ENCODE measurements at places on chromosomes 2 and 18.

- DNase-seq = no peak
Observed at GRCh38 chr2:187642498-187642897, 88.3 kb upstream of the TFPI start.

GRCh38 chr2:215311625-215312396, at the start of gene ATIC:
Gene ATIC (plus strand): TSS chr2:215312059. CDS start chr2:215312143, 84 bp downstream.
- DNase-seq = peak; percentile 95

DNA sequence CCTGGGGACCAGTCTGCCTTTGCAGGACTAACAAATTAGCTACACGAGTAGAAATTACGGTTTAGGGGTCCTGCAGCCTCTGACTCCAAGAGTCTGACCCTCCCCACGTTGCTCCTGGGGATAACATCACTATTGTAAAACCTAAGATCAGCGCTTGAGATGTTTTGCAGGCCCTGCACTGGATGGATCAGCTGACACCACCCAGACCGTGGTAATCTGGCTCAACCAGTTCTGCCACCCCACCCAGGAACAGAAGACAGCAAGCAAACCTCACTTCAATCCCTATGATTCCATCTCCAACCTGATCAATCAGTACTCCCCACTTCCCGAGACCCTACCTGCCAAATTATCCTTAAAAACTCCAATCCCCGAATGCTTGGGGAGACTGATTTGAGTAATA, 31.7 kb downstream of the NGEF start:
- DNase-seq = no peak

DNA sequence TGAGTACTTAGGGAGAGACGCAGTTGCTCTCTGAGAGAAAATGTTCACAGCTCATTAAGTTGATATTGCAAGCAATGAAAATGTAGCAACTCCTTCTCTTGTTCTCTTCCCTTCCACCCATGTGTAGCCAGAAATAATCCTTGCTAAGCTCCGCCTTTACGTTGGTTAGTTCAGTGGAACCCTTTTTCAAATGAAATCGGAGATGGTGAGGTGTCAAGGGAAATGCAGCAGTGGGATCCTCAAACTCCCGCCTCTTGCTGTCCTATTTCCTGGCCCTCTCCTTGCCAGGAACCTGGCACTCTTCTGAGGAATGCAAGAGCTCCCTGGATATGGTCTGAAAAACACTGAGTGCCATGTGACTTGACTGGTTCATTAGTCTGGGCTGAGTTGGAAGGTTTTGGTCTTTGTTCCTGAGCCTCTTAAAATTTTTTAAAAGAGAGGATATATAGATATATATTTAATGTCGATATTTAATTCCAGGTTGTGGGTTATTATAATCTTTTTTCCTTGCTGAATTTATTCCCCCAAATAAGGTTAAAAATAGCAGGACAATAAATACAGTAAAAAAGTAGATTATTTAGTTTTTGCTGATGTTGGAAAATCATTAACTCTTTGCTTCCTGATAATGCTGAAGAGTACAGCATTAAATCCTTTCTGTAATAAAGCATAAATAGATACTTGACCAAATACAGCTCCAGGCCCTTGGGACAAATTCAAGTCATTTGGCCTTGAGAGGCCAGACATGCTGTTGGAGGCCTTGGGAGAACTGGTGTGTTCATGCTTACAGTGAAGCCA, 116.2 kb downstream of the EML6 start:
- DNase-seq = peak; percentile 52

- no peak for DNase-seq
Observed at GRCh38 chr2:19127616-19128015, 230.8 kb downstream of the OSR1 start.

- no peak for DNase-seq
Observed at GRCh38 chr18:23266717-23267446, 131.6 kb downstream of the CABLES1 start.

DNA sequence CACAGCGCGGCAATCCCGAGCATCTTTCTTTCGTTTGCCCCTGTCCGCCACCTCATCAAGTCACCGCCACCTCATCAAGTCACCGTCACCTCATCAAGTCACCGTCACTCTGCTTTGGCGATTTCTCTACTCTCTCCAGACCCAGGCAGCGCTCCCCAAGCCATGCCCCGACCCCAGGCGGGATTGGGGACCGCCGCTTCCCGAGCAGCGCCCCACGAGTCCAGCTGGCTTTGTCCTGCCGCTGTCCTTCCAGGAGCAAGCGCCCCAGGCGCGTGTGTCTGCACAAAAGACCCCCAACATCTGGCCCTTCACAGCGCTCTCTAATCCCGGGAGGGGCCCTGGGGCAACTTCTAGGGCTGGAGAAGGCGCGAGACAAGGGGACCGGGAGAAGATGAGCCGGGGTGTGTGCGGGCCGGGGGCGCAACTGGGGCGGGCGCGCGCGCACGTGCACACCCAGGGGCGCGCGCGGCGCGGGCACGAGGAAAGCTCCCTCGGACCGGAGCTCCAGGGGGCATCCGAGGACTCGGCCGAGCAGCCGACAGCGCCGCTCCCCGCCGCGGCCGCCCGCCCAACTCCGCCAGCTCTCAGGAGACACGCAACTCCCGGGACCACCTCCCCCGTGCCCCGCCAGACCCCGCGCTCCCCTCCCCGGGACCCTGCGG, 633 bp upstream of the RNF152 start:
- peak; percentile 35 for DNase-seq

- DNase-seq = no peak
Observed at GRCh38 chr2:47091118-47091517, 64.0 kb downstream of the STPG4 start.

DNA sequence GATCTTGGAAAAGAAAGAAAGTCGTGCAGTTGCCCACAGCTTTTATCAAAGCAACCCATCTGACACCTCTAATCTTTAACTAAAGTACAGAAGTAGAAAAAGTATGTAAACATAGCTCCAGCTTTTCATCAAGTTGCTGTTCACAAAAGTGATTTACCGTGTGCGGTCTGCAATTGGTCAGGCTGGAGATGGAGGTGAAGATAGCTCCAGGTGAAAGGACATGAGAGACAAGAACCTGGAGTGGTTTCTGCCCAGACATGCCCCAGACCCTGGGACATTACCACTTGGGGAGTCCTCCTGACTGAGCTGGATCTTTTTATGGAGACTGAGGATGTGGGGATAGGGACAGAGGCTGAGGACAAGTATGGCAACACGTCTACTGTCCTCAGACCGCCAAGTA, 82.7 kb downstream of the LAMA1 start:
- DNase-seq = no peak

DNA sequence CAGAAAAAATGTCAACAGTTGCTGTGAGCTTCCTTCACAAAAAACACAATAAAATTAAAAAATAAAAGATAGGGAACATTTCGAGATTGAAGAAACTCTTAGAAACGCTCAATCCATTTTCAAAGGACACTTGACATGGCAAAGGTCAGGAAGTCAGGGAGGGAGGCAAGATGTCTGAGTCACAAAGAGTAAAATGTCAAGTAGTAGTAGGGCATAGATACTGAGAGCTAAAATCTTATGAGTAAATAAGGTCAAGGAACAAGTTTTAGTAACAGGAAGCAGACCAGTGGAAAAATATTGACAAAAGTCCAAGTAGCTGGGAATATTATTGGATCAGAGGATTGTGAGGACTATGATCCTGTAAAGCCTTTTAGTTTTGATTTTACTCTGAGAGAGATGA, 495.6 kb downstream of the TMX3 start:
- no peak for DNase-seq

- DNase-seq = no peak
Observed at GRCh38 chr2:138744713-138745112, 35.5 kb downstream of the NXPH2 start.

DNA sequence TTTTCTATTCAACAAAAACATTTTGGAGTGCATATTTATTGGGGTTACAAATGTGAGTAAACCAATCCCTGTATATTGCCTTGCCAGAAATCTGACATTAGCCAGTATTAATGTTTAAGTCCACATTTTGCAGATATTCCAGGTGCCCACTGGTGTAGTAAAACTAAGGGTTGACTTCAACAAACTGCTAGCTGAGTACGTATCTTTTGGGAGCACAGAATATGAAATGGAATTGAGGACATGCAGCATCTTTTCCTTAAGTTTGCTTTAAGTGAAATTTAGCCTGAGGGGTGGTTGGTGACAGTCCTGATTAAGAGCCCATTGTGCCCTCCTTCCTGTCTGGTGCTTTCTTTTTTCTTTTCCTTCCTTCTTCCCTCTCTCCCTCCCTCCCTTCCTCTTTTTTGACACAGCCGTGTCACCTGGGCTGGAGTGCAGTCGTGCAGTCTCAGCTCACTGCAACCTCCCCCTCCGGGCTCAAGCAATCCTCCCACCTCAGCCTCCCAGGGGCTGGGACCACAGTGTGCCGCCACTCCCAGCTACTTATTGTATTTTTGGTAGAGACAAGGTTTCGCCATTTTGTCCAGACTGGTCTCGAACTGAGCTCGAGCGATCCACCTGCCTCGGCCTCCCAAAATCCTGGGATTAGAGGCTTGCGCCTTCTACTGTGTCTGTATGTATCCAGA, 1.6 kb downstream of the NUP35 start:
- no peak for DNase-seq
